G401 (cell line): ENCODE measurements at places on chromosomes 7 and 10. TPM values are rescaled to one million over a fixed set of nuclear protein-coding genes. Genes with fewer than 3 reads are reported as not detected.

The HABP2 gene
- total RNA-seq: not detected in 2 replicates

The FRG2B gene
- total RNA-seq: not detected in 2 replicates

The VAX1 gene
- not detected in 2 replicates for total RNA-seq

The CPA4 gene
- total RNA-seq: not detected in 2 replicates

The TRPV6 gene
- total RNA-seq: not detected in 2 replicates

The MYO3A gene
- not detected in 2 replicates for total RNA-seq

The ACSM6 gene
- not detected in 2 replicates for total RNA-seq

The OR2A5 gene
- total RNA-seq: not detected in 2 replicates

The PRSS37 gene
- total RNA-seq: not detected in 2 replicates

The LIPK gene
- total RNA-seq: not detected in 2 replicates

The GPER1 gene
- total RNA-seq: 1.4 and 3.5 TPM in 2 replicates

The CYP17A1 gene
- total RNA-seq: not detected in 2 replicates

The TWIST1 gene
- total RNA-seq: 2.5 TPM in 1 of 2 replicates, not detected in the other

The FXYD4 gene
- not detected in 2 replicates for total RNA-seq

The MMRN2 gene
- 7.2 and 9.7 TPM in 2 replicates for total RNA-seq

The ASAH2B gene
- total RNA-seq: 0.37 and 1.3 TPM in 2 replicates

The MYL10 gene
- 0.17 TPM in 1 of 2 replicates, not detected in the other for total RNA-seq

The LRRD1 gene
- total RNA-seq: 0.03 TPM in 1 of 2 replicates, not detected in the other

The COL28A1 gene
- total RNA-seq: not detected in 2 replicates

The LRGUK gene
- 0.43 TPM in 1 of 2 replicates, not detected in the other for total RNA-seq

The WDR86 gene
- total RNA-seq: 10.2 and 13.7 TPM in 2 replicates

The LIPF gene
- total RNA-seq: not detected in 2 replicates

The TEX36 gene
- not detected in 2 replicates for total RNA-seq

The MET gene
- 0.20 TPM in 1 of 2 replicates, not detected in the other for total RNA-seq

The SPDYE2 gene
- total RNA-seq: not detected in 2 replicates

The IFIT5 gene
- total RNA-seq: 2.4 and 2.5 TPM in 2 replicates

The OGA gene
- 56.1 and 67.4 TPM in 2 replicates for total RNA-seq

The CC2D2B gene
- total RNA-seq: not detected in 2 replicates

The RBAK gene
- 3.9 and 5.4 TPM in 2 replicates for total RNA-seq

The GIMAP4 gene
- not detected in 2 replicates for total RNA-seq
